BJ (cell line): ENCODE measurements at places on chromosomes 7 and 10.

- DNase-seq: no peak
Measured at GRCh38 chr7:5612695-5613094, 168.8 kb downstream of the RNF216 start.

DNA sequence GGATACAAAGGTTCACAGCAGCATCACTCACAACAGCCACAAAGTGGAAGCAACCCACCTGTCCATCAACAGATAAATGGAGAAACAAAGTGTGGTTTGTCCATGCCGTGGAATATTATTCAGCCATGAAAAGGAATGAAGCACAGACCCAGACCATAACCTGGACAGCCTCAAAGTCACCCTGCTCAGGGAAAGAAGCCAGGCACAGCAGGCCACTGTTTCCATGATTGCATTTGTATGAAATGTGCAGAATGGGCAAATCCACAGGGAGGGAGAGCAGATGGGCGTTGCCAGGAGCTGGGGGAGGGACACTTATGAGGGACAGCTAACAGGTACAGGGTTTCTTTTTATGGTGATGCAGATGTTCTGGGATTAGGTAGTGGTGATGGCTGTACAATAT lies 30.3 kb downstream of the FOXL3 start:
- no peak for DNase-seq

DNA sequence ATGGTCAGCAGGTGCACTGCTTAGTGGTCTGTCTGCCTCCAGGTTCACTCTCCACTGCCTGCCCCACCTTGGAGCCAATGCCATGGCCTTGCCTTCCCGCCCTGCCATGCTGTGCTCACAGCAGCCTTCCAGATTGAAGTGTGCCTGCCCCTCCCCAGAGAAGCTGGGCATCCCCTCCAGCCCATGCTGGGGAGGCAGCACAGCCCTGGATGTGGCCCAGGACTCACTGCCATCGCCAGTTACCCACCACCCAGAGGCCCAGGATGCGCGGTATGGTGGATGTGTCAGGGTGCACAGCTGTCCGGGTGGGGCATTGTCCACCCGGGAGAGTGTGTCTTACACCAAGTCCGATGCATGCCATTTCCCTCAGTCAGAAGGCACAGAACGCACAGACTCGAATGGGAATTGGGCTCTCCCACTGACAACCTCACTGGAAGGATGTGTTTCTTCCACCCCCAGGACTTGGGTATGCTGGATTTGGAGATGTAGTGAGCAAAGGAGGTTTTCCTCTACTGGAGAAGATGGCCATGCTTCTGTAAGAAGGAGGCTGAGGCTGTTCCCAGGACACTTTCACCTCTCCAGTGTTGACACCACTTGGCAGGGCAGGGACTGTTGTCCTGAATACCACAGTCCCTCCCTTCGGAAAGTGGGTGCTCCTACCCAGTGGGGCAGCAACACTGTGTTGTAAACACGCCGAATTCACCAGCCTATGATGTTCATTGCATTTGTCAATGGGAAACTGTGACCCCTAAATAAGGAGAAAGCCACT lies 122.0 kb downstream of the ADARB2 start:
- DNase-seq: no peak

DNA sequence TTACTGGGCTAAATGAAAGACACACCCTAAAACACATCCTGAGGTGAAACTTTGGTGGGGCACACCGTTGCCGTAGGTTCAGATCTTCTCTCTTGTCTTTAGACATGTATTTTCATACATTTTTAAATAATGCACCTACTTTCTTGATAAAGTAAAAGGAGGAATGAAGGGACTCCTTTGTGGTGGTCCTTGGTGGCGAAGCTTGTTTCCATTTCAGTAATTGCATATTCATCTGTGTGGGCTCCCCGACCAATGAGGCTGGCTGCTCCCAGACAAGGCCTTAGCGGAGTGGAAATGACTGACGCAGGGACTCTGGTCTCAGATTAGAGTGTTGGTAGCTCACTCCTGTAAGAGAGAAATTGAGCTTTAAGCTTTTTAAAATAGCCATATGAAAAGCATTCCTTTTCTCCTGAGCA lies 815 bp downstream of the CCSER2 start:
- no peak for DNase-seq

- DNase-seq: peak; percentile 13
Measured at GRCh38 chr10:118310822-118311221, 31.3 kb downstream of the FAM204A start.

GRCh38 chr7:26532471-26532870 lies 240.8 kb downstream of the SNX10 start:
- DNase-seq: no peak

DNA sequence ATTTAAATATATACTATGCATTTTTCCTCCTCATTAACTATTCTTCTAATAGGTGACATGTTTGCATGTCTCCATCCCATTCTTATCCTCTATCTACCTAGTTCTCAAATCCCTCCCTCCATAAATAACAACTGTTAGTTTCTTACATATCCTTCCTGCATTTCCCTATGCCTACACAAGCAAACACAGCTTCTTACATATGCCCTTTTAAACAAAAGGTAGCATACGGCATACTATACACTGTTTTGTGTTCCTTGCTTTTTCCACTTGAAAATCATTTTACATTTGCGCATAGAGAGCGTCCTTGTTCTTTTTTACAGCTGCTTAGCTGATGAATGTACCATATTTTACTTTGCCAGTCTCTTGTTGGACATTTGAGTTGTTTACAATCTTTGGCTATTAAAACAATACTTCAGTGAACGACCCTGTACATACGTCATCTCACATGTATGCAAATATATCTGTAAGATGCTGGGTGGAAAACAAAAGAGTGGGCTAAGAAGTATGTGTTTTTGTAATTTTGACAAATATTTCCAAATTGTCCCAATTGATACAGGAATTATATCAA lies 7.8 kb downstream of the GOT1 start:
- DNase-seq: no peak

GRCh38 chr10:44946205-44946604 lies 13.4 kb upstream of the RASSF4 start:
- no peak for DNase-seq

DNA sequence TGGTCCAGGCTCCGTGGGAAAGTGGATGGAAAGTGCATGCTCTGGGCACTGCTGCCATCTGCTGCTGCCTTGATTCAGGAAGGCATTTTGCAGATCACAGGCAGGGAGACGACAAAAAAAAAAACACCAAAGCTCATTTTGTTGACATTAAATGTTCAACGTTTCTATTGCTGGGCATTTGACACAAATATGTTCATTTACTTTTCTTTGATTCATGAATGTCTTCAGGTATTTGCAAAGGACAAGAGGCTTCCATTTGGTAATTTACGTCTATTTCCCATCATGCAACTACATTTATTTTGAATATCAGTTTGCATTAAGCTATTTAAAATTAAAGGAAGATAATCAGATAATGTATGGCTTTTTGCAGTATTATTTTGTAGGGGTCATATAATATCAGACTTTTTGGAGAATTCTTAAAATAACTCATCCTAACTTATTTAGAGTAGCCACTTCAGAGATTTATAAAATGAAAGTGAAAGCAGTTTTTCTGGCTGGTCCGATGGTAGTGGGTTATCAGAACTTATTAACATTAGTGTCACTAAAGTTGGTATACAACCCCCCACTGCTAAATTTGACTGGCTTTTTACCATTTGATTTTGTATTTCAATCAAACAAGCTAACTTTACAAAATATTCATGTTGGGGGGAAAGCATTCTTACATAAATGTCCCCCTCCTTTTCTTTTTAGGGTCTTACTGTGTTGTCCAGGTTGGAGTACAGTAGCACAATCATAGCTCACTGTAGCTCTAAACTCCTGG lies 65.3 kb downstream of the PDIA4 start:
- no peak for DNase-seq

DNA sequence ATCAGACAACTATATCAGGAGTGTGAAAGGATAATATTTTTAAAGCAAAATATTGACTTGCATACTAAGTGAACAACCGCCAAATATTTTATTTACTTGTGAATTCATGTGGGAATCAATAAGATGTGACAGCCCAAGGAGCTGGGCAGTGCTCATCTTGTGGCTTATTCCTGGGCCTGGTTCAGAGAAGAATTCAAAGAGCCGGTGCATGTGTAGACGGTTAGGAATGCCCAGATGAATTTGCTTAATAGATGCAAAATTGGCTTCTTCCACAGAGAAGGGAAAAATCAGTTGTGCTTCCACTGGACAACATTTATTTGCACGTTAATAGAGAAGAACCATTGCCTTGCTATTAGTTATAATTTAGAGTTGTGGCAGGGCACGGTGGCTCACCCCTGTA lies 4.4 kb downstream of the MYL7 start:
- DNase-seq: no peak

- no peak for DNase-seq
Measured at GRCh38 chr7:99409192-99409572, 413 bp downstream of the BUD31 start.

- DNase-seq: no peak
Measured at GRCh38 chr10:33556103-33556502, 221.6 kb upstream of the NRP1 start.
